Sciatic nerve (tissue), 2 donors: ENCODE measurements at places on chromosomes 3 and 15.

- no peak for DNase-seq
Measured at GRCh38 chr3:188534633-188535032, 380.7 kb downstream of the LPP start.

GRCh38 chr3:12148183-12148940 is 10.3 kb downstream of the TIMP4 start:
- no peak for DNase-seq

DNA sequence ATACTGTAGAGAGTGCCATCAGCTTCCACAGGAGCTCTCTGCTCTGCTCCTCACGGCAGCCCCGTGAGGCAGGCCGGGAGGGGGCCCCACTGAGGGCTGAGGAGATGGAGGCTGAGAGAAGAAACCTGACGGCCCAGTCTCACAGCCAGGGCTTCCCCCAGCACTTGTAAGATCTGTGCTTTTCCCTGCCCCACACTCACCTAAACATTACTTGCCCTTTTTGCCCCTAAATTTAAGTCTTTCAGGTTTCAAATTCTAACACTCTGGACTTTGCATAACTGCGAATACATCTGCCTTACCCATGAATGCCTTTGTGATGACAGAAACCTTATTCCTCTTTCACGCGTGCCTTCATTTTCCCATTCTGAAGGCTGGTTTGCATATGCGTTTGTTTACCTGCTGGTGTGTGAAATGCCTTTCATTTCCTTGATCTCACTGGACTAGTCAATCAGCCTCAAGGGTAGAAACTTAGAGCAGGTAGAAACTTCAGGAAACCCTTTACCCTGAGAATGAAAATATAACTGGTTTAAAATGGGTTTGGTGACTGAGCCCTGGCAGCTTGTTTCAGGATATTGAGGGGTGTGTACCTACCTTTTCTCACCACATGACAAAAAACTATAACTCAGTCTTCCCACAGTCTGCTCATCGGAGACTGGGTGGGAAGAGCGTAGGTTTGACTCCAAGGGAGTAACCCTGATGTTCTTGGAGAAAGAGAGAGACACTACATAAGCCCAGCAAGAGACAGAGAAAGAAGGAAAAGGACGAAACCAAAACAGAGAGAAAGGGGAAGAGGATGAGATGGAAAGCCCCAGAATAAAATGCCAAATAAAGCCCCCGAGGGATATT is 20.1 kb downstream of the SLC12A8 start:
- no peak for DNase-seq

GRCh38 chr15:63836579-63836978 is 2.8 kb upstream of the HERC1 start:
- DNase-seq, result no peak

GRCh38 chr3:122004991-122005565 is 17.0 kb downstream of the ILDR1 start:
- DNase-seq, result no peak

- no peak for DNase-seq
Measured at GRCh38 chr3:128429275-128429674, 37.4 kb downstream of the DNAJB8 start.

GRCh38 chr15:73921254-73921925 is 4.9 kb upstream of the LOXL1 start:
- no peak for DNase-seq

DNA sequence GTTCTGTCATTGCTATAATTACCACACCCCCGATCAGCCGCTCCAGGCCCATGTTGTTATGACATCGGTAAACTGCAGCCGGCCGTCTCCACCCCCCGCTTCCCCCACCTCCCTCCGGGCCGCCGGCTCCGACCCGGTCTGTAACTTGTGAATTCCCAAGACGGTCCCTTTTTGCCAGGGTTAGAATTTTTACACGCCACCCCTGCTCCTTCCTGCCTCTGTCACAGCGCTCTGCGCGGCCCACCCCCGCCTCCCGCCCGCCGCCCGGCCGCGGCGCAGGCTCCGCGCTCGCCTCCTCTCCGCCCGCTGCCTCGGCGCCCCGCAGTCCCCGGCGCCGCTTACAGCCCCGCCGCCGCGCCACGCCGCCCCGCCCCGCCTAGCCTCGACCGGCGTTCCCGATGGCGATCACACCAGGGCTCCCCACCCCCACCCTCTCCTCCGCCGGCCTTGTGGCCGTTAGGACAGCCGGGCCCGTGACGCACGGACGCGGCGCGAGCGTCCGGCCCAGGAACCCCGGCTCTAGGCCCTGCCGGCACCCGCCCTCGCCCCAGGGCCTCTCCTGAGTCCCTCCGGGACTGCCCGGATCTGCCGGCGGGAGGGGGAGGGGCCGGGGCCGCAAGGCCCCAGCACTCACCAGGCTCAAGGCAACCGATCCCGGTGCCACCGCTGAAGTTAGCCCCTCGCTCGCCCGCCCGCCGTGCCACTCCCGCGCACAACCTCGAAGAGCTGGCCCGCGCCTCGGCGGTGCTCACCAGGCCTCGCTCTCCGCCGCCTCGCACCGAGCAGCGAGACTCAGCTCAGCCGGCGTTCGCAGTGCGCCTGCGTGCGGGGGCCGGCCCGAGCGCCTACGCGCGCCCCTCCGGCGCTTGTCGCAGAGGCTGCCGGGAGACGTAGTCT is at the start of gene KPNA1:
TSS of gene KPNA1 (minus strand) at position 817 of the 897 bp plus-strand sequence. CDS start 18,374 bp downstream, outside the sequence.
- DNase-seq, result peak; percentile 90

DNA sequence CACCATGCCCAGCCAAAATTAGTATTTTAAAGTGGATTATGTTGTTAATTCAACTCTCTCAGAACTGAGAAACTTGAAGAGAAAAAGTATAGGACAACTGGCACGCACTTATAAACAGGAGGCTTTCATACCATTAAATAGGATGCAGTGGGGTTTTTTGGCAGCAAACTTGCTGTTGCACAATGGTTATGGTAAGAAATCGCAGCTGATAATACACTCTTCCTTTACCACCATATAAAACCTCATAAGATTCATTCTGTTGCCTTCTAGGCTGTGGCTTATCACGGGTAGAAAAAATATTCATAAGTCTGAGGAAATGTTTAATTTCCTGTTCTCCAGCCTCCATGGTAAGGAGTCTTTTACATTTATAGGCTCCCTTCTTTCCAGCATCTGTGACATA is 95.3 kb downstream of the TMCO5A start:
- DNase-seq, result no peak

DNA sequence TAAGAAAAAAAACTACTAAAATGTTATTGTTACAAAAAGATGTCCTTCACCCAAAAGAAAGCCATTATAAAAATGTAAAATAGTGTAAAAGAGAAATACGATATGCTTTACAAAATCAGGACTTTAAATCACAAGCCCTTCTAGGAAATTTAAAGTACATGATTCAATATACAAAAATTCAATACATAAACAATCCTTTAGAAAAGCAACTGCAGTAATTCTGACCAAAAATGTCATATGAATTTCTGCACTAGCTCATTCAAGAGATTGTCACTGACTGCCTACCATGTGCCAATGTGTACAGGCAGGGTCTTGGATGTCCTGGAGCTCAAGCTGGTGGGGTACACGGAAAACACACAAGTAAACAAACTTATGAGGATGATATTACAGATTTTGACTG is 2.5 kb downstream of the MORC1 start:
- no peak for DNase-seq

GRCh38 chr3:32973982-32974381 is 22.5 kb downstream of the CCR4 start:
- DNase-seq, result no peak

DNA sequence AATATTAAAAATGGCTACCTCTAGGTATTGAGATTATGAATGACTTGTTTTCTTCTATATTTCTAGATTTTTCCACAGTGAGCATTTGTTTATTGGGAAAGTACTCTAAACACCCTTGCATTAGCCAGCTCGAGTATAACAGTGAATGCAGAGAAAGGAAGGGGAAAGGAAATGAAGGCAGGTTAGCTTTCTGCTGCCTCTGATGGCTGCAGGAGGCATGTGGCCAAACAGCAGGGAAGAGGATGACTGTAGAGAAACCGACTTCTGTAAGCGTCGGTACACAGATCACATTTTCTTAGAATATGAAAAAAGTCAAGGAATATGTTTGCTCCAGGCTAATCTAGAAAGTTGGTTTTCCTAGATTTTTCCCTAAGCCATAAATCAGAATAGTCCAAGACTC is 19.8 kb downstream of the GNB5 start:
- DNase-seq, result no peak

GRCh38 chr3:42302924-42303634 is 37.1 kb upstream of the CCK start:
- no peak for DNase-seq

DNA sequence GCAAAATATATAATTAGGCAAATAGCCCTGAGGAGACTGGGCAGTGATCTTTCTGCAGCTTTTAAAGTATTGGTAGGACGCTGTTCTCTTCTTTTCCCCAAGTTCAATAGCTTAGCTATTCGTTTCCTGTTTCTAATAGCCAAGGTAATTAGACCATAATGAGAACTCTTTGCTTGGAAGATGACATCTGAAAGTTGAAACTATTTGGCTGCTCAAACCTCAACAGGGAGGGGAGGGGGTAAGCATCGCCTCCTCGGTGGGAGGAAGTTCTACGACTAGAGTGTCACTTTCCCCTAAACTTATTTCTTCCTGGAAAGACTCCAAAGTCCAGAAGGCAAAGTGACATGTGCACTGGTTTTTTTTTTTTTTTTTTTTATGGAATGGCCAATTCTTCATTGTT is 22.8 kb upstream of the ALDH1A3 start:
- DNase-seq, result no peak

- DNase-seq, result no peak
Measured at GRCh38 chr3:132174500-132174899, 139.7 kb upstream of the CPNE4 start.

DNA sequence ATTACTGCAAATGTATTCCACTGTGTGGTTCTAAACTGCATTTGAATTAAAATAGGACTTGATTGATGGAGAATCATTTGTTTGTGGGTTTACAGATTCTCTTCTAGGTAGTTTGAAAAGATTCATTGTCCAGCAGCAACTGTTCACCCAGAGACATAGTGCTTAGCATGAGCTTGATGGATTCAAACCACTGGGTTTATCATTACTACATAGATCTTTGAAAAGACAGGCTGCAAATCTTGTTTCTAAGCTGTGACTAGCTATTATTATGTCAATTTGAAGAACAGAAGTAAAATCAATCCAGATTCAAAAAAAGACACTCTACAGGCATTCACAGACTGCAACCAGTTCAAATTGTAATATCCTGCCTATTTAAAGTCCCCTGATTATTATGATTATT is 49.8 kb downstream of the MBNL1 start:
- no peak for DNase-seq

- no peak for DNase-seq
Measured at GRCh38 chr3:72629191-72629631, 219.0 kb downstream of the SHQ1 start.
